ENCODE measurements at places on chromosomes 11 and 22. TPM values are rescaled to one million over a fixed set of nuclear protein-coding genes. Genes with fewer than 3 reads are reported as not detected.

TTC36 gene
- 2.4 TPM for total RNA-seq

KCNQ1OT1 gene
- total RNA-seq, result 2.0 TPM

CRYBA4 gene
- total RNA-seq, result not detected

MRGPRD gene
- total RNA-seq, result not detected

SH3BP1 gene
- 0.82 TPM for total RNA-seq

OR8A1 gene
- not detected for total RNA-seq

ZNF215 gene
- 5.3 TPM for total RNA-seq

PARVG gene
- 0.41 TPM for total RNA-seq

RAB39A gene
- 52.2 TPM for total RNA-seq

FOLH1 gene
- total RNA-seq, result 4.9 TPM

SCGB1D1 gene
- not detected for total RNA-seq

PRODH gene
- 0.82 TPM for total RNA-seq

NCAM1 gene
- total RNA-seq, result 515 TPM

DBX1 gene
- total RNA-seq, result not detected

PRR5 gene
- 10.6 TPM for total RNA-seq

C22orf42 gene
- total RNA-seq, result 0.41 TPM

AQP11 gene
- total RNA-seq, result 4.9 TPM

LAMTOR1 gene
- 44.4 TPM for total RNA-seq

SCUBE1 gene
- 26.1 TPM for total RNA-seq

MMP10 gene
- total RNA-seq, result not detected

DDTL gene
- 3.7 TPM for total RNA-seq

FUT4 gene
- total RNA-seq, result 7.3 TPM

OR4D5 gene
- under 0.01 TPM for total RNA-seq

PRG3 gene
- total RNA-seq, result not detected

CCDC116 gene
- not detected for total RNA-seq

SYT7 gene
- total RNA-seq, result 14.7 TPM

BBOX1 gene
- 2.4 TPM for total RNA-seq
